ENCODE measurements at places on chromosomes 6 and 20.

GRCh38 chr20:63082308-63082938, 75.7 kb upstream of the BHLHE23 start:
- peak; percentile 8 for DNase-seq

- no peak for DNase-seq
These were observed 314 bp downstream of the FARS2 start for GRCh38 chr6:5261545-5262109.

DNA sequence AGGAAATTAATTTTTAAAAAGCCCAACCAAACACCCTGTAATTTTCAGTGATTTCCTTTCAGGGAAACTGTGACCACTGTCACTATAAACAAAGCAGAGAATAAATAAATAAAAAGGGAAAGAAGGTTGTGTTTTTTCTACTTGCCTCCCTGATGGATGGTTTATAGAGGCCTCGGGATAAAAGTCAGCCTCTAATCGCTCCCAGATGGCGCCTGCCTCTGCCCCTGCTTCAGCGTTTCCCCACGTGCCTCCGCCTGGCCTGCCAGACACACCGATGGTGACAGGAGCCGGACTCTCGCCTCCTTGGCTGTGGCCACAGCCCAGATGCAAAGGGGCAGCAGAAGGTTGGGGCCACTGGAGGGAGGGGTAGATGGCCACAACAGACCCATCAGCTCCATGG, 327.7 kb downstream of the CDC5L start:
- no peak for DNase-seq

DNA sequence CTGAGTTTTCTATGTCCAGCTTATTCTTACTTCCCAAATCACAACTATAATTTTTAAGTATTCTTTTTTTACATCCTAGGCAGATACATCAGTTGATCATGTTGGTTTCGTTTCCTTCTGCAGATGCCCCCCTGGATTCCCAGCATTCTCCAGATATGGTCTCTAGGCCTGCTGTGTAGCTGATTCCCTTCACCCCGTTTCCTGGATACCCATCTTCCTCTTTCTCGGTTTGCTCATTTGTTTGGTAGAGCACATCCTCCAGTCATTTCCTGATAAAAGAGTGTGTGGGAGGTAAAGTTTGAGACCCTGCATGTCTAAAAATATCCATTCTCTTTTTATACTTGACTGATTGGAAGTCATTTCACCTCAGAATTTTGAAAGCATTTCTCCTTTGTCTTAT, 66.4 kb downstream of the ANKS1A start:
- DNase-seq = peak; percentile 2

- DNase-seq = no peak
These were observed 56.6 kb downstream of the HLA-G start for GRCh38 chr6:29884261-29884660.

DNA sequence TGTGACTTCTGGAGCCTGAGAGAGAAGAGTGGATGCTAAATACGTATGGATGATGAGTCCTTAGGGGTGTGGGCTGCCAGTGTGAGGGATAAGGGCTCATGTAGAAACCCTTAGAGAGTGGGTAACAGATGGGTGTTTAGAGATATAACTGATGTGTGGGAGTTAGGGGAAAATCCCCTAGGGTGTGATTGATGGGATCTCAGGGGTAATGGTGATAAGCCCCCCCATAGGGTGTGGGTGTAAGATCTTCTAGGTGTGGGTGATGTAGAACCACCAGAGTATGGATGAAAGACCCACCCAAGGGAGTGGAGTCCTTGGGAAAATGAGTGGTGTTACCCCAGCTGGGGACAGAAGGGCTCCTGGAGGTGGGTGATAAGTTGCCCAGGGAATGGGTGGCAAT, 26.3 kb downstream of the SLC12A5 start:
- no peak for DNase-seq

DNA sequence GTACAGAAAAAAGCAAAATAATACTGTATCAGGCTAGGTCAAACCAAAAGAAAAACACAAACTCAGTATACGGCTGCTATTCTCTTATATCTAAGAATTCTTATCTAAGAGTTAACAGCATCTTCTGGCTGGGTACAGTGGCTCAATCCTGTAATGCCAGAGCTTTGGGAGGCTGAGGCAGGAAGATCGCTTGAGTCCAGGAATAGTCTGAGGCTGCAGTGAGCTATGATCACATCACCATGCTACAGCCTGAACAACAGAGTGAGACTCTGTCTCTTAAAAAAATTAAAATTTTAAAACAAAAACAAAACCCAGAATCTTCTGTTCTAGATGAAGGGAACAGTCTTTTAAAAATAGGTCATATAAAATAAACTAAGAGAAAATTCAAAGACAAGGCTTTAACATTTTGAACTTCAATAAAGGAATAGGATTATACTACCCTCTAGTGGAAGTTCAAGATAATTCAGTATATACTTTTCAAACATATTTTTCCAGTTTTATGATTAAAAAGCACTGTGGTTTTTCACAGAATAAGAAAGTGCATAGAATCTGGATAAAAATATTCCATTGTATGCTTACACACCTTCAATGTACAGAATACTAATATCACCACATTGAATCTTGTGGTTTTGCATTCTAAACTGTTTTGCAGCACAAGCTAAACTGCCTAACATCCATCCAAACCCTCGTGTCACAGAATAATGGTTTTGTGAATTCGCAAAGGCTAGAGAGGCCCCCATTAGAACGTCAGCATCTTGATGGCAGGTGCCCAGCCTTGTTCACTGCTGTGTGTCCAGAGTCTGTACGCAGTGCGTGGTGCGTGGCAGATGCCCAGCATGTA, 39.3 kb downstream of the DTNBP1 start:
- DNase-seq = peak; percentile 9

DNA sequence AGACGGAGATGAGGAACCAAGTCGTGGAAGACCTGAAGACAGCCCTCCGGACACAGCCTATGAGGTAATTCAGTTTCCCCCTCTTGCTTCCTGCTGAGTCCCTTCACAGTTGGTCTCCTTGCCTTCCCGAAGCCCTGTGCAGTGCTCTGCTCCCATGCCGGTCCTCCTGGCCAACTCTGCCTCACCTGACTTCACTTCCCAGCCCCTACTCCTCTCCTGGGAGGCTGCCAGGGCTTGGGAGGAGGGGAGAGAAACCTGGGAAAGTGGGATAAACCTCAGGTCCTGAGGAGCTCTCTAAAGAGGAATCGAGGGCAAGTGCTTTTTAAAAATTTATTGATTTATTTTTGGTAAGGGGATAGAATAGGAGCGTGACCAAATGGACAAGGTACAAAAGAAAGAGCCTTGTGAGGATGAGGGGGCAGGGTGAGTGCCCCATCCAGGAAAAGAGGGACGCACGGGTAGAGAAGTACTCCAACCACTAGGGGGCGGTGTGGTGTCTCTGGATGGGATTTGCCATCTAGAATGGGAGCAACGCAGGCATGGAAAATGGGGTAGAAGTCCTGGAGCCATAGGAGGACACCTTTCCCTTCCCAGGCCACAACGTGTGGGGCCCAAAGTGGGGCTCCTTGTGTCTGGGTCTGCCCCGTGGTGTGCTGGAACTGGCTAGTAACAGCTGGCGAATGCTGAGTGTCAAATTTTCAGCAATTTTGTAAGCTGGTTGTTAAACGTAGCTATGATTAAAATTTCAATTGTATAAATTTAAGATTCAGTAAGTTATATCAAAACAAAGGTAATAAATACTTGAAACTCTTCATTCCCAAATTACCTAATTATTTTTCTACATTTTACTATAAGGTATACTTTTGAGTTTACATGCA, 69.0 kb downstream of the MOCS1 start:
- peak; percentile 60 for DNase-seq

GRCh38 chr6:9481292-9482029, 933.4 kb downstream of the TFAP2A start:
- DNase-seq = no peak

DNA sequence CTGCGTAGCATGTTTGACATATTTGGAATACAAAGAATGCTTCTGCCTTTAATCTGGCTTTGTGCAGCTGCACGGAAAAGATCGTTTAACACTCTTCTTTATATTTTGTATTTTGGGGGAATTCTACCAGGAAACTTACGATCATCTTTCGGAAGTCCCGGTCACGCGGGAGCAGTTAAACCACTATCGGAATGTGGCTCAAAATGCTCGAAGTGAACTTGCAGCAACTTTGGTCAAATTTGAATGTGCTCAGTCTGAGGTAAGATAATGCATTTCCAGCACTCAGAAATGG, 42.3 kb downstream of the CCDC170 start:
- no peak for DNase-seq

GRCh38 chr6:127938701-127939100, 37.8 kb upstream of the THEMIS start:
- DNase-seq = peak; percentile 61

GRCh38 chr6:137845460-137845859, 21.6 kb upstream of the TNFAIP3 start:
- no peak for DNase-seq

DNA sequence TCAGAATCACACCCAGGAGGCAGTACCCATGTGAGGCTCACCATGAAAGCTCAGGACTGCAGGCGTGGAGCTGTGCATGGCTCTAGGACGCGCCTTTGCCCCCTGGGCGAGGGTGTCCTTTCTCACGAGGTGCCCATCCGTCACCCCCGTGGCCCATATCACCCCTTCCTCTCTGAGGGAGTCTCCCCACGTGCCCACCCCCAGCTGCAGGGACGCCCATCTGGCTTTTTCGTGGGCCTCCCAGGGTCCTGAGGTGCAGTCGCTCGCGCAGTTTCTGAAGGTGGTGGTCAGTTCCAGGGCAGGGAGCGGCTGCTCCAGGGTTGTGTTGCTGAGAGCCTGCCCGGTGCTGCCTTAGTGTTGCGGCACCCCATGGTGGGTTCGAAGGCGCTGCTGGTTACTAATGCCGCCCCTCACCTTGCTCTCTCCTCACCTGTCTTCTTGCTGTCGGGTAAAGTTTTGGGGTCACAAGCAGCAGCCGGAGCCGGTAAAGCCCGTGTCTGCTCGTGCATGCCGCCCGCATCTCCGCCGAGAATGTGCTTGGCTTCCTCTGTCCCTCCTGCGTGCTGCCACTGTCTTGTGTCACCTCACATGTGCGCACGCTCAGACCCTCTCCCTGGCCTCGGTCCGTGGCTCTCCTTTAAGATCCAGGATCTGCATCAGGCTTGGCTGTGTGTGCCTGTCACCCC, 9.4 kb upstream of the COL20A1 start:
- no peak for DNase-seq

GRCh38 chr6:89500611-89501010, 67.7 kb downstream of the ANKRD6 start:
- no peak for DNase-seq

- DNase-seq = no peak
These were observed 136.2 kb upstream of the INSM1 start for GRCh38 chr20:20231528-20232298.

Measured in activated CD4-positive, alpha-beta T cell treated with anti-CD3 and anti-CD28 coated beads, Interleukin-2, Interleukin-4, amounts not matched to agents 100 ng/mL and 50 ng/mL, durations not matched to agents 16 hours and 8 hours (primary cell).